Trophoblast cell (in vitro differentiated cells and primary cell): ENCODE measurements at places on chromosomes 3 and 15.

- no peak for DNase-seq
These were observed 590 bp downstream of the POLG start for GRCh38 chr15:89333959-89334509.

DNA sequence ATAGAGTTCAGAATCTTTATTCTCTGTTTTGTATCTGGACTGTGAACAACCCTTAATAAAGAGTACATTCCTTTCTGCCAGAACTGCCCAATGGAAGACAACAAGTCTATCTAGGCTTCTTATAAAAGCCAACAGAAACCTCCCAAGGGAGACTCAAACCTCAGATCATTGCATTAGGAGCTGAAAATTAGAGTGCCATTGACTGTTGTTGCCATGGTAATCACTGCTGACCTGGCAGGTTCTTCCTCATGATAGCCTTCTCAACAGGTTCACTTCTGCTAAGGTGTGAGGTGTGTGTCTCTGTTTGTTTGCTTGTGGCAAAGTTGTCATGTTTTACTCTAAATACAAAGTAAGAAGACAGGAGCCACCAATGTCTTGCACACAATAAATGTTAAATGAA, 79.2 kb downstream of the TMEM108 start:
- DNase-seq = no peak

DNA sequence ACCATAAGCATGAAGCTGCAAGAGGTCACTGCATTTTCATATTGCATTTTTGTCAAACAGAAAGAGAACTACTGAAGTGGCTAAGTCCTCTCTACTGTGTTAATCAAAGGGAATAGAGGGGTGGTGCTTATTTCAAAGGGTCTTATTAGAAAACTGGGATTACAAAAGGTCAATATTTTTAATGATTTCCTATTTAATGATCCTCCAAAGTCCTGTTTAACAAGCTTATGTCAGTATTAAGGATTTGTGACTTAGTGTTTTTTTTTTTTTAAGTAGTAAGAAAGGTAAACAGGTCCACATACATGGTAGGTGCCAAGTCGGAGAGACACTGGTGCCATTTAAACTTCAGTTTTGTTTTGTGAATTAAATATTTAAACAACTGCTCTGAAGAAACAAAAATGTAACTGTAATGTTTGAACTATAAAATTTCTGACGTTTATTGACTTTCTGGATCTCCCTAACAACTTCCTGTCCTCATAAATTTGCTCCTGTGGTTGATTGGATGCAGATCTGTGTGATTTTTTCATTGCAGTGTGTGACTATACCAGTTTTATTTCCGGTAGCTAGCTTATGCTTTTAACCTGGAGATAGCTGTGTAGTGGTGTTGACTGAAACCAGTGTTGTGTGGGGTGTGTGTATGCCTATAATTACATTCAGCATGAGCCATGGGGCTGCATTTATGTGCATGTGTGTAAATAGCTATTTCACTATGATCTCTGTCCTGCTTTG, 8.6 kb upstream of the CACNA1D start:
- DNase-seq = no peak

DNA sequence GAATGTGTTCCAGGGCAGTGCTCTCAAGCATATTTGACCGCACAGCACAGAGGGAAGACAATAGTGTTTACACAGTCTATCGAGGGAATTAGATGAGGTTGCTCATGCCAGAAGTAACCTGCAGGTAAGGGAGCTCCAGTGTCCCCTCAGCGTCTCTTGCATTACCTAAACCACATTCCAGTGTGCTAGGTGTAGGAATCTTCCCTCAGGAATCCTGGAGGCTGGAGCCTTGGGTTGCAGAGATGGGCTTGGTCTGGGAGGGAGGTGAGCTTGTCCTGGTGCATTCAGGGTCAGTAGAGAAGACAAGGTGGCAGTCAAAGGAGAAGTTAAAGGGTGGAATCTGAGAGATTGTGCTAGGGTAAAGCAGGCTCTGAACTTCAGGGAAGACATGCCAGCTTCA, 56.3 kb downstream of the SOX14 start:
- DNase-seq = no peak

DNA sequence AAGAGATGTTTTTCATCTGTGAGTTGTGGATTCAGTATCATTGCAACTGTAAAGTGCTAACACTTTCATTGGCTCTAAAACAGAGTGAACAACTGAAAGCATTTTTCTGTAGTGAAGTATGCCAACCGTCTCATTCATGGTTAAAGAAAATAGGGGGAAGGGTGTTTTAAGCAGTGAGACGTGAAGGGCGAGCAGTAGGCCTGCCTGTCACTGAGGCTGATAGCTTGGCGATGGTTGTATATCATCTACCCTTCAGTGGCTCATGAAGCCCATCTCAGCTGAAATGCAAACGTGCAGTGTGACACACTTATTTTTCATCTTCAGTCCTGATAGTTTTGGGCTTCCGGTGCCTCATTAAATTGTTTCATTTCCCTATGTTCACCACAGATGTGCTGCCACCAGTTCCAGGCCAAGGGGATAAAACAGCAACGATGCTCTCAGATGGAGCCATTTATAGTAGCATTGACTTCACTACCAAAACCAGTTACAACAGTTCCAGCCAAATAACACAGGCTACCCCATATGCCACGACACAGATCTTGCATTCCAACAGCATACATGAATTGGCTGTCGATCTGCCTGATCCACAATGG, 562.0 kb downstream of the ROBO2 start:
- DNase-seq = no peak

GRCh38 chr3:2579206-2579605, 480.5 kb downstream of the CNTN4 start:
- no peak for DNase-seq

GRCh38 chr3:182631183-182632076, 161.9 kb upstream of the ATP11B start:
- DNase-seq = no peak

DNA sequence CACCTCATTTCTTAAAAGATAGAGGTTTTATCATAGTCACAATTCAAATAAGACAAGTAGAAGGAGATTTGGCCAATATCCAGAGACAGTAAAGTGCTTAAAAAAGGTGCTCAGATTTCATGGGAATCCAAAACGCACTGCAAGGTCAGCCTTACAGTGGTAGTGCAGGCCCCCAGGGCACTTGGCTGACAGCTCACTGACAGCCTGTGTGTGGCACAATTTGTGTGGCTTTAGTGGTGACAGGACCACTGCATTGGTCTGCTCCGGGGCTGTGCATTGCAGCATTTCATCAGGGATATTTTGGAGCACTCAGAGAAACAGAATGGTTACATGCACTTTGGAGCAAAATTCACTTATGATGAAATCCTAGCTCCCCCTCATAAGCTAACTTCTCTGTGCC, 544.3 kb downstream of the NTRK3 start:
- no peak for DNase-seq

GRCh38 chr15:75835990-75836958, 7.0 kb upstream of the UBE2Q2 start:
- no peak for DNase-seq
